ENCODE measurements at places on chromosomes 12 and 14.

DNA sequence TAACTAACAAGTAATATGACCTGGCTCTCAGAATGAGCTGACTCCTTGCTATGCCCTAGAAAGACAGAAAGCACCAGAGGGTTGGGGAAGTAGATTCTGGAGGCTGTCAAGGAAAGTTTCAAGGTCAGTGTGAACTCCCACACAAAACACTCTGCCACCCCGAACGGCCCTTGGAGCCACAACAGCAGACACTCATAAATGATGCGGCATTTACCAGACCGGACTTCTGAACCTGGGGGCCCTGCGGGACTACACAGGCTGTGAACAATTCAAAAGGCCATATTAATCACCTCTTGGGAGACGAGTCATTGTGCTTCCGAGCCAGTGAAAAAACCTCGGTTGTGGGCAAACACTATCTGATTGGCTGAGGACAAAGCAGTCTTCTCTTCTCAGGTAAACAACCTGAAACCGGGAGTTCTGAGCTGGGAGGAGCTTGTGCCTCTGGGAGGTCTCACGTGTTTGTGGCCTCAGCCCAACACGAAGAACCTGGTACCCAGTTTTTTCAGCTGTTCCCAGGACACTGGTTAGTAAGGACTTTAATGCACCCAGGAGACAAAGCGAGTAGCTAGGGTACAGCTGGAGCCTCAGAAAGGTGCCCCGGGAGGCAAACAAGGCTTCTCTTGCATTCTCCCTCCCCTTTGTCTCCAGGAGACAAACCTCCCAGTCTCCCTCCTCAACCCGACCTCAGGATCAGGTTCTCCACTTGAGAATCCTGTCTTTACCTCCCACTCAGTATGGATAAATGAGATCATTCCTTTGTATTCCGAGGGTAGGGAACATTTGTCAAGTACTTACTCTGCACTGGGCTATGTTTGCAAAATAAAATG lies 35.3 kb downstream of the VWF start:
- no peak for DNase-seq

- no peak for DNase-seq
These were observed 1482.5 kb upstream of the TMEM132C start for GRCh38 chr12:126784328-126784921.

DNA sequence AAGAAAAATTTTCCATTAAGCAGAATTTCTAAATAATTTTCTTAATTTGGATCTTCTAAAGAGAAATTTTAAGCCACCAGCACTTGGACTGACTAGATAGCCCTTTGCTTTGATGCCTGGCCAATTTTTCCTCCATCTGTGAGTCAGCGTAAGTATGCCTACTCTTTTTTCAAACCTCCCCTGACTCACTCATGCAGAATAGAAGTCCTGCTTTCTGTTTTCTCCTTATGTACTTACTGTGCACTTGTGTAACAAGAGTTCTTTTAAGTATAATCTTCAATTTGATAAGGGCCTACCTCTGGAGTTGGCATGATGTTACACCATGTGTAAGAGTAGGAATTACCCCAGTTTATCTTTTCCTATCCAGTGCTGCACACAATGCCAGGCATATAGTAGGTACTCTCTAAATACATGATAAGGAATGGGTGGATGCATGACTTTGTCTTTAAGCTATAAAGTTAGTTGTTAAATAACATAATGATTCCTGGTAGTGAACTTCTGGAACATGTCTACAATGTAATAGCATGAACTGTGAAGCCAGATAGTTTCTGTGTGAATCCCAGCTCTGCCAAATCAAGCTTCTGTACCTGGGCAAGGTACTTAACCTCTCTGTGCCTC lies 329.6 kb downstream of the TMTC2 start:
- no peak for DNase-seq

- DNase-seq, result no peak
These were observed 45.5 kb upstream of the PLEKHG6 start for GRCh38 chr12:6265038-6265405.

- DNase-seq, result no peak
These were observed 130.8 kb upstream of the KRR1 start for GRCh38 chr12:75642226-75642625.

- DNase-seq, result no peak
These were observed 503.5 kb downstream of the LRFN5 start for GRCh38 chr14:42110167-42110566.

GRCh38 chr12:2627835-2628191 lies 167.0 kb upstream of the FKBP4 start:
- DNase-seq, result no peak

- DNase-seq, result no peak
These were observed 439.4 kb downstream of the PCNX1 start for GRCh38 chr14:71346685-71347084.
